ENCODE measurements at places on chromosomes 1 and 21.

DNA sequence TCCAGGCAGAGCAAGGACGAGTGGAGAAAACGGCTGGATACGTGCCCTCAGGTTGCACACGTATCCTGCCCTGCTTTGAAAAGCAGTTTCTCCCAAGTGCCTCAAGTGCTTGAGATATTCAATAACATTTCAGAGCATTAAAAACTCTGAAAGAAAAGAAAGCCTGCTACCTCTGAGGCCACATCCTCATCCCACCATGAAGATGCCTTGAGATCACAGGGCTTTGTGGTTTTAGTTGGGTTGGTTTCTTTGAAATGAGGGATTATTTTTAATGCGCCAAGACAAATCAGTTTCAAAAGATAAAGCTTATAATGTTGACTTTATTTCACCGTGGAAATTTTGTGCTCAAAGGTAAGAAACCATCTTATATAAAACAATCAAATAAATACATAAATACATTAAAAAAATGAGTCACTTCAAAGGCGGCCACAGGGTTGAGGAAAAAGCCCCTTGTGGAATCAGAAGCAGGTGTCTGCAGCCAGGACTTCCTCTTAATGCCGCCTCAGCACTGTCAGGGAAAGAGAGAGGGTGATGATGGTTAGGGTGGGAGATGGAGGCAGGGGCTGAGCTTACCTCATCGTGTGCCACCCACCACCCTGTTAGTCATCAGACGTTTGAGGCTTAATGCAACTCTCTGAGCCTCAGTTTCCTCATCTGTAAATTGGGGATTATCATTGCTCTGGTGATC lies 1.4 kb downstream of the NPPB start:
- no peak for DNase-seq

GRCh38 chr1:67544921-67545320 lies 114.7 kb upstream of the SERBP1 start:
- DNase-seq, result no peak

DNA sequence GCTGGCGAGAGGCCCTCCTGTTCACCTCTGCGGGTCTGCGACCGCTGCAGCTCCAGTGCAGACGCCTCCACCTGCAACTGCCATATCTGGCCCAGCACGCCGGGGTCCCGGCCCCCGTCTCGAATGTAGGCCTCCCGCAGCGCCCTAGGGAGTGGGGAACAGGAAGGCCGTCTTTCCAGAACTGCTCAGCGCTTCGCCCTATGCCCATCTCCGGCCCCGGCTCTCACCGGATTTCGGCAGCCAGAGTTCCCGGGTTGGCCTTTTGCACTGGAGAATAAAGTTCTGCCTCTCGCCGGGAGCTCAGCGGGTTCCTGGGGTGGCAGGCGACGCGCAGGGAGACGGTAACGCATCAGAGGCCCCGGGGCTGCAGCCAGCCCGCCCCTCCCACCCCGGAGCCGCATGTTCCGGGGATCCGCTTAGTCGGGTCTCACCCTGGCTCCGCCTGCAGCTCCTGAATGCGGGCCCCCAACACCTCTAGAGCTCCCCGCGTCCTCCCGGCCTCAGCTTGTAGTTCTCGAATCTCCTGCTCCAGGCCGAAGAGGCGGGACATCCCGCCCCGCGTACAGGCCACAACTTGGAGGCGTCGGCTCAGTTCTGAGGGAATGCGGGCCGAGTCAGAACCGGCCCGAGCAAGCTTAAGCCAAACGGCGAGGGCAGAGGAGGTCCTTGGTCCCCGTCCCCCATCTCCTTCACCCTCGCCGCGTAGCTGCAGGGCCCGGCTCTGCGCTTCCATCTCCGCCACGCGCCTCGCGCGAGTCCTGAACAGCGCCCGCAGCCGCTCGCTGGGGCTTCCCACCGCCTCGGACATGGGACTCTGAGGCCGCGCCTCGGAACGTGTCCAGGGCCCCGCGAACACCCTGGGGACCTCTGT lies 1.1 kb downstream of the CCDC17 start:
- DNase-seq, result no peak

DNA sequence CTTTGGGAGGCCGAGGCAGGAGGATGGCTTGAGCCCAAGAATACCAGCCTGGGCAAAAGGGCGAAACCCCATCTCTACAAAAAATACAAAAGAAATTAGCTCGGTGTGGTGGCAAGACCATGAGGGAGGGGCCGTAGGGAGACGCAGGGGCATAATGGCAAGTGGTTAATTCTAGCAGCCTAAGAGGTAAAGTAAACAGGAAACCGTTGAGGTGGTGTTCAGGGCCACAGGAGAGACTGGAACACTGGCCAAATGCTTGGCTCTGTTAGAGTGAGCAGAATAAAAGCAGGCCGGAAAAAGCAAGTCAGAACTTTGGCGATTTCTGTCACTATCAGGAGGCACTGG lies 89.2 kb downstream of the RIPK4 start:
- DNase-seq, result no peak

DNA sequence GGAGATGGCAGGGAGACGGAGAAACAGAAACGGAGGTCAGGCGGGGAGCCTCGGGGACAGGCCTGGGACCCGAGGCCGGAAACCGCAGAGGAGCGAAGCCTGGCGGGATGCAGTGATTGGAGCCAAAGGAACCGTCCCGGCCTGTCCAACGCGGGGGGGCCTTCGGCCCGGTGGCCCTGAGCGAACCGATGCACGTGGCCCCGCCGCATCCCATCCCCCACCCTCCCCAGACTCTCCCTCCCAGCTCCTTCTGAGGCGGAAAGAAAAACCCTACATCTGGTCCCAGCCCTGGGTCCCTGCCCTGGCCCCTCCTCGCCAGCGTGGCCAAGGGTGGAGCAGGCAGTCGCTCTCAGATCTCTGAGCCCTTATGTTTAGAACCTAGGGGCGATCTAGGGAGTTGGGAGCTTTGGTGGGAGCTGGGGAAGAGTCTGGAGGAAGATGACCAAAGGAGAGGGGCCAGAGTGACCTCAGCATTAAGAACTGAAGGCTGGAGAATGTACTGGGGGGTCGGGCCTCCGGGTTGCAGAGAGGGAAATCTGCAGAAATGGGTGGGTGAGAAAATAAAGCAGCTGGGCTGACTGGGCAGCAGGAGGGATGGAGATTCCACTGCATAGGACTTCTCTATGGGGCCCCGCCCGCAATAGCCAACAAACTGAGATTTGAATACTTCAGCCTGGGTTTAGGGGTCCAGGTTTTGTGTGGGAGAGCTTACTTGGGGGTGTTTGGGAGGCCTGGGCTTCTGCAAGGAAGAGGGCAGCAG lies 1.5 kb upstream of the CRABP2 start:
- DNase-seq, result peak; percentile 49

DNA sequence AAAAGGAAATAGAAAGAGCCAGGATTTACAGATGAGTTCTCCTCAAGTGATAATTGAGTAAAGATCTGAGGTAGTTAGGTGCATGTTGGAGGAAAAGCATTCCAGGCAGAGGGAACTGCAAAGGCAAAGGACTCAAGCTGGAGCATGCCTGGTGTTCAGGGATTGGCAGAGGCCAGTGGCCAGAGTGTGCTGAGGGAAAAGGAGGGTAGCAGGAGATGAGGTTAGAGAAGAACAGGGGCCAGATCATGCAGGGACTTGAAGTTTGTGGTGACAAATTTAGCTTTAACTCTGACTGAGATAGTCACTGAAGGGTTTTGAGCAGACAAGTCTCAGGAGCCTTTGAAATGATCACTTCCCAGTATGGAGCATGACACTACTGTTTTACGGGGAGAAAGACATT lies 19.0 kb upstream of the GTF2B start:
- DNase-seq, result no peak

DNA sequence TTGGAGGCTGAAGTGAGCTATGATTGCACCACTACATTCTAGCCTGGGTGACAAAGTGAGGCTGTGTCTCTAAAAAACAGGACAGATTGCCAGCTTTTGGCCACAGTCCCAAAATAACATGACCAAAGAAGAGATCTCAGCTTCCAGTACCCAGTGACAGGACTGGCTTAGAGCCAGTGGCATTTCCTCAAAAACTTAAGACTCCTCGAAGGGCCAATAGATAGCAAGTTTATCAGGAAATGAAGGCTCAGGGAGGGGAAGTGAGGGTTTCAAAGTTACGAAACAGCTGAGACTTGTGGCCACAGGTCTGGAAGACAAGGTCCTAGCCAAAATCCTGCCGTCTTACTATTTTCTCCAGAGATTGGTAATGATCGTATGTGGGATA lies 6.3 kb upstream of the TMEM39B start:
- peak; percentile 39 for DNase-seq

DNA sequence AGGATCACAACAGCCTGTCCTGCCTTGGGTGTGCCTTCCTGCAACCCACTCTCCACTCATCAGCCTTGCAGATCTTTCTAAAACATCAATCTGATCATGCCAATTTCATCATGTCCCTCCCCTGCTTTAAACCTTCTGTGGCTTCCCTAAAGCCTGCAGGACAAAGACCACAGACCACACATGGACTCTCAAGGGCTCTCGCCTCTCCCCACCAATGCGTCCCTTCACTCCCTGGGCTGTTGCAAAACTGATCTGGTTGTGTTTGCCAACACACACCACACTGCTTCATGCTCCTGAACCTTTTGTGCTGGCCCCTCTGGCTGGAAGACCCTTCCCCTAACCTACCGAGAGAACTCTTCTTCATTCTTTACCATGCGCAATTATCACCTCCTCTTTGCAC lies 72.4 kb downstream of the ITPKB start:
- DNase-seq, result no peak

DNA sequence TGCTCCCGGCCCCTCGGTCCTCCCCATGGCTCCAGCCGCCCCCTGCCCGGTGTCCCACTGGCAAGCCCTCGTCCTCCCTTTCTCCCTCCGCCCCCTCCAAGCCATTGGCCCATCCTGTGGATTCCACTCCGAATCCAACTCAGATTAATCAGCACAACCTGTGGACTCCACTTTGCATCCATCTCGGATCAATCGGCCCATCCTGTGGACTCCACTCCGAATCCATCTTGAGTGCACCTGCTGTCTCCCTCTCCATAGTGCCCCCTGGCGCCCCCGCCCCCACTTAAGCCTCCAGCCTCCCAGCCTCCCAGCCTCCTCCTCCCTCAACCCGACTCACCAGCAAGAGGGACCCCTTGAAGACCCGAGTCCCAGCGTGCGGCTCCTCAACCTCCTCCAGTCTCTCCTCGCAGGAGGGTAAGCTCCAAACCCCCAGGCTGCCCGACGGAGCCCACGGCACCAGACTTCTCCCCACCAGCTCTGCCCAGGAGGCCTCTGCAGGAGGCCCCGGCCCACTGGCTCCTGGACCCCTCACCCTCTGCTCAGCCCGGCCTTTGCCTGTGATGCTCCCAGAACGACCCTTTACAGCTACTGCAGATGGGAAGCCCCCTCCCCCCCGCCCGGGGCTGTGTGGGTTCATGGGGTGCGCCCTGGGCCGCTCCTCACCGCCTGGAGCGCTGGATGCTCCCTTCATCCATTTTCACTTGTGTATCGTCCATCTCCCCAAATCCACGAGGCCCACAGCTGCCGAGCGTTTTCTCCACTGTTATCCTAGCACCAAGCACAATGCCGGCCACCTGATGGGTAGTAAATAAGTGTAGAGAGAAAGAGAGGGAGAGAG lies 40.6 kb upstream of the TSPEAR start:
- DNase-seq, result no peak

DNA sequence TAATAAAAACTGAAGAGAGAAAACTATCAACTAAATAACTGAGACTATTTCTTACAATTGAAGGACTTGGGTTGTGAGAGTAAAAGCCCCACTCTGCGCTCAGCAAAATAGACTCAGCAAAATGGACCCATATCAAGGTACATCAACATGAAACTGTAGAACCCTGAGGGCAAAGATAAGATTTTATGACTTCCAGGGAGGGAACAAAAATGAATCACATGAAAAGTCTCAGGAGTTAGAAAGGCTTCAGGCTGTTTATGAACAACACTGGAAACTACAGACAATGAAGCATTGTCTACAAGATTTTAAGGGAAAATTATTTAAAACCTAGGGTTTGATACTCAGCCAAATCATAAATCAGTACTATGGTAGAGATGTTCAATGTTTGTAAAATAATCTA lies 434.3 kb downstream of the PTPRC start:
- no peak for DNase-seq

- no peak for DNase-seq
Measured at GRCh38 chr1:244896550-244896949, 32.2 kb upstream of the HNRNPU start.

GRCh38 chr1:162930976-162931560 lies 70.1 kb upstream of the CCDC190 start:
- no peak for DNase-seq

DNA sequence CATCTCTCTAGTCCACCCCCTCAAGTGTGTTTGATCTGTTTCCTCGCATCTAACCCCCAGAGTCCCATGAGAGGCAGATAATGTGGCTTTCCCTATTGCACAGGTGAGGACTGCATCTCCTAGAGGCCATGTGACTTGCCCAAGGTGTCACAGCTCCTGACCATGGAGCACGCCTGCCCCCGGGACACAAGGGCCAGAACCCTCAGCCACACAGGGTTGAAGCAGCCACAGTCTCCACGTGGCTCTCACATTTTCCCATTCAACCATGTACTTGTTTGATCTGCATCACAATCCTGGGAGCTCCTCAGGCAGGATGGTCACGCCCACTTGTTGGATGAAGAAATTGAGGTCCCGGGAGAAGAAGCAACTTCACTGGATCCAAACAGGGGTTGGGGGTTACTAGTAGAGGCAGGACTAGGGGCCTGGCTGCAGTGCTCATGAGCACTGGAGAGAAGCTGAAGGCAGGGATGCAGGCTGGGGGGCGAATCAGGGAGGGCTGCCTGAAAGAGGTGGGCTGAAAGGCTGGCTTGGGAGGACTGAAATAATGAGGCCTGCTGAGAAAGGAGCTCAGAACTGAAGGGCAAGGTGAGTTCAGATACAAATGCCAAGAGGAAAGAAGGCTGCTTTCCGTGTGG lies 207.9 kb downstream of the PTPRU start:
- DNase-seq, result no peak

DNA sequence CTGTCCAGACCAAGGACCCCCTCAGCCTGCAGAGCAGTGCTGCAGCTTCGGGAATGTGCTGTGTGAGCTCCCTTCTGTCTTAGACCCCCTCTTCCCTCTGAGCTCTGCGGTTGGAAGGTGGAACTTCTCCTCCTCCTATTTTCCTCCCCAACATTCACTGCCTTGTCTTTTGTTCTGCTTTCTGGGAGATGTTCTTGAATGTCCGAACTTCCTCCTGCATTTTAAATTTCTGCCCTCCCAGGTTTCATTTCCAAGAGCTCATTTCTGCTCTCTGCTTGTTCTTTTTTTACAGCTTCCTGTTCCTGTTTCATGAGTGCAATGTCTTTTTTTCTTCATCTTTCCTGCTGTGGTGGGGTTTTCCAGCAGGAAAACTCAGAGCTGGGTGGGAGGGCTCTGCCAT lies 29.3 kb downstream of the RRP1 start:
- DNase-seq, result no peak

GRCh38 chr1:59601811-59602210 lies 212.9 kb upstream of the HOOK1 start:
- no peak for DNase-seq
